ENCODE measurements at places on chromosomes 7 and 10. TPM values are rescaled to one million over a fixed set of nuclear protein-coding genes. Genes with fewer than 3 reads are reported as not detected.
A peak's percentile ranks its signal among the peaks of the same experiment; 100 is the strongest.

GRCh38 chr10:11880151-11881029, 57.2 kb downstream of the PROSER2 start:
- H3K27ac ChIP-seq: no peak overlapping the region
- H3K4me3 ChIP-seq: no peak overlapping the region
- DNase-seq: no peak
- H3K27me3 ChIP-seq: no peaks in the 10 kb centered on the region
- H3K4me1 ChIP-seq: no peaks in the 10 kb centered on the region
- no peaks in the 10 kb centered on the region for H3K36me3 ChIP-seq

Gene PNLIPRP1
- not detected for total RNA-seq

DNA sequence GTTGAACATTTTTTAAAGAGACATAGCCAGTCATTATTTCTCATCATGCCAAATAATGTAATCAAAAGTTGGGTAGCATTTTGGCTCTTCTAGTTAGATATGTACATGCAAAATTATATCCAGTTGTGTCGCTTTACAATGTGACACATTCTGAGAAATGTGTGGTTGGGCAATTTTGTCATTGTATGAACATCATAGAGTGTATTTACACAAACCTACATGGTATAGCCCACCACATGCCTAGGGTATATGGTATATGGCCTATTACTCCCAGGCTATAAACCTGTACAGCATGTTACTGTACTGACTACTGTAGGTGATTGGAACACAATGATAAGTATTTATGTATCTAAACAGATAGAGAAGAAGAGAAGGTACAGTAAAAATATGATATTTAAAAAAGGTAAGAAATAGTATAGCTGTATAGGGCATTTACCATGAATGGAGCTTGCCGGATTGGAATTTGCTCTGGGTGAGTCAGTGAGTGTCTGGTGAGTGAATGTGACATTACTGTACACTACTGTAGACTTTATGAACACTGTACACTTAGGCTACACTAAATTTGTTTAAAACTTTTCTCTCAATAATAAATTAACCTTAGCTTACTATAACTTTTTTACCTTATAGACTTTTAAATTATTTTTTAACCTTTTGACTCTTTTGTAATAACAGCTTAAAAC, 16.5 kb downstream of the ZNF365 start:
- DNase-seq: no peak
- H3K4me3 ChIP-seq: no peak overlapping the region
- peaks cover 3% of the 10 kb centered on the region for H3K4me1 ChIP-seq
- no peaks in the 10 kb centered on the region for H3K27me3 ChIP-seq

Gene MCM7
- total RNA-seq: 117 TPM

Gene STK32C
- 13.1 TPM for total RNA-seq

GRCh38 chr10:71761105-71761511, 12.2 kb downstream of the VSIR start:
- peaks cover 77% of the 10 kb centered on the region for H3K4me1 ChIP-seq
- no peak overlapping the region for H3K4me3 ChIP-seq
- H3K27me3 ChIP-seq: no peaks in the 10 kb centered on the region
- peaks cover 12% of the 10 kb centered on the region for H3K36me3 ChIP-seq

Gene LAMB1
- total RNA-seq: not detected

DNA sequence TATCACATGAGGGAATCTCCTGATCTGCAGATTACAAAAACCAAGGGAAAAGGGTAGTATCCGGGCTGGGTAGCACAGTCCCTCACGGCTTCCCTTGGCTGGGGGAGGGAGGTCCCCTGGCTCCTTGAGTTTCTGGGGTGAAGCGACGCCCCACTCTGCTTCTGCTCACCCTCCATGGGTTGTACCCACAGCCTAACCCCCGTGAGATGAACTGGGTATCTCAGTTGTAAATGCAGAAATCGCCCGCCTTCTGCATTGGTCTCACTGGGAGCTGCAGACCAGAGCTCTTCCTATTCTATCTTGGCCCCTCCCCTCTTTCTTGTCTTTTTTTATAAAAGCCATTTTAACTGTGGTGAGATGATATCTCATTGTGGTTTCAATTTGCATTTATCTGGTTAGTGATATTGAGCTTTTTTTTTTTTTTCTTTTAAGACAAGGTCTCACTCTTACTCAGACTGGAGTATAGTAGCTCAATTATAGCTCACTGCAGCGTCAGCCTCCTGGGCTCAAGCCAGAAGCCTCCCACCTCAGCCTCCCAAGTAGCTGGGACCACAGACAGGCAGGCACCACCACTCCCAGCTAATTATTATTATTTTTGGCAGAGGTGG, 87.8 kb downstream of the ABCC2 start:
- H3K27me3 ChIP-seq: peaks cover 12% of the 10 kb centered on the region
- no peaks in the 10 kb centered on the region for H3K36me3 ChIP-seq
- no peak overlapping the region for H3K27ac ChIP-seq
- DNase-seq: peak; percentile 57
- no peak overlapping the region for H3K4me3 ChIP-seq

- no peak overlapping the region for H3K4me3 ChIP-seq
- H3K4me1 ChIP-seq: no peaks in the 10 kb centered on the region
- H3K27me3 ChIP-seq: no peaks in the 10 kb centered on the region
- no peak for DNase-seq
Measured at GRCh38 chr7:110418659-110419280, 672.2 kb upstream of the LRRN3 start.

Gene CDC14C
- total RNA-seq: not detected

DNA sequence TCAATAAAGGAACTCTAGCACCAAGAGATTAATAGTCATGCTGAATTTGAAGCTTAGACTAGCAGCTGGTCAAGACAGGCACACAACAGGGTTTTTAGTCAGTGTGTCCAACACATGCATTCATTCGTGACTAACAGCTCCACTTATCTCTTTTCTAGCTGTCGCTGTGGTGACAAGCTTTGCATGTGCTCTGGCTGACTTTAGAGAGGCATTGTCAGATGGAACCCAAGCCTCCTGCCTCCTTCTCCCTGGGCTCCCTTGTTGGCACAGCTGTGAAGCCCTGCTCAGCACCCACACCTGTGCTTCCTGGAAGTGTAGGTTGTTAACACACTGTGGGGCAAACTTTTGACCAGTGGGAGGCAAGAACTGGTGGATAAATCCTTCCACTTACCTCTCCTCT, 9.8 kb upstream of the AGK start:
- no peaks in the 10 kb centered on the region for H3K4me1 ChIP-seq
- H3K27ac ChIP-seq: no peak overlapping the region
- no peak overlapping the region for H3K4me3 ChIP-seq
- no peaks in the 10 kb centered on the region for H3K27me3 ChIP-seq
- no peaks in the 10 kb centered on the region for H3K36me3 ChIP-seq

- H3K36me3 ChIP-seq: no peaks in the 10 kb centered on the region
- no peaks in the 10 kb centered on the region for H3K4me1 ChIP-seq
- H3K27ac ChIP-seq: no peak overlapping the region
- no peak for DNase-seq
Measured at GRCh38 chr7:86320341-86320740, 323.4 kb upstream of the GRM3 start.

DNA sequence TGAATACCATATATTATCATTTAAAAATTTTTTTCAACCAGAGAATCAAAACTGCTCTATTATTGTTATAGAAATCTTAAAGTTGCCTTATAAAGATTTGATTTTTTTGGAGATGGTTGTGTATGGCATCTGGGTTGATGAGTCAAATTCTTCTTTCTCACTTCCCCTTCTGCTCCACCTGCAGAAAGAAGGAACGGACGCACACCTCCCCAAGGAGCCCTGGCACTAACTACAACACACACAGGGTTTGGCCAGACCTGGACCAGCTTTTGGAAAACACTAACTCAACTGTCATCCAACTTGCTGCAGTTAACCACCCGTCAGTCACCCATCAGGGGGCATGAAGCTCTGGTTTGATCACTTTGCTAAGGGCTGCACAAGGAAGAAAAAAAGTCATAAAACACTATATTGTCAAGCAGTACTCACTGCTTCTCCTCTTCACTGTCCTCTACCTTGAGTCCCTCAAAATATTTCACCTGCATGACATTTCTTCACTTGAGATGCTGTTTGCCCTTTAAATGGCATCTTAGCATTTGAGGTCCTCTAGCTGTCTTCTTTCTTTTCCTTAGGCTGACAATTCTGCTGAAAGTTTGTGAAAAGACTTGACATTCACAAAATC, 266.7 kb upstream of the PHF14 start:
- no peak for DNase-seq
- no peaks in the 10 kb centered on the region for H3K36me3 ChIP-seq
- H3K27me3 ChIP-seq: no peaks in the 10 kb centered on the region
- no peaks in the 10 kb centered on the region for H3K4me1 ChIP-seq
- no peak overlapping the region for H3K27ac ChIP-seq

Gene DNAH11
- 8.1 TPM for total RNA-seq

Gene HOXA4
- not detected for total RNA-seq

DNA sequence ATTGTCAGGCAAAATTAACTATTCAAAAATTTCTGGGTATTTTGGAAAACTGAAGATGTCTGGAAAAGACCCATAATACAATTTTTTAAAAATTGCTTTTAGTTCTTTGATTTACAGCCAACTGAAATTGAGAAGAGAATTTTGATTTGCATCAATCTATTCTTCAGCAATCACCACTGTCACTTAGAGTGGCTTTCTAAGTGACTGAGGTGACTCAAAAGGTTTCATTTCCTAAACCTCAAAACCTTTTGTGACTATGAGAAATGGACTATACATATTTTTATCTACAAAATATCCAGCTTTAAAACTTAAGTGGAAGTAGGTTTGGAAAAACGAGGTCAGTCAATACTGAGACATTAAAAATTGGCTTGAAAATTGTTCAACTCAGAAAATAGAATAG, 60.0 kb downstream of the ENO4 start:
- DNase-seq: no peak
- H3K4me3 ChIP-seq: no peak overlapping the region
- no peaks in the 10 kb centered on the region for H3K36me3 ChIP-seq
- H3K4me1 ChIP-seq: no peaks in the 10 kb centered on the region
- no peak overlapping the region for H3K27ac ChIP-seq
- no peaks in the 10 kb centered on the region for H3K27me3 ChIP-seq
